H1 (cell line): ENCODE measurements at places on chromosomes 7 and 10. TPM values are rescaled to one million over a fixed set of nuclear protein-coding genes. Genes with fewer than 3 reads are reported as not detected.

TRPV5 gene
- total RNA-seq, result not detected in 2 replicates

GRCh38 chr10:32954545-32955298, 3.3 kb downstream of the ITGB1 start:
- H3K4me3 ChIP-seq, result no peak overlapping the region
- no peaks in the 10 kb centered on the region for H3K27me3 ChIP-seq
- H3K4me1 ChIP-seq, result peaks cover 6% of the 10 kb centered on the region
- no peaks in the 10 kb centered on the region for H3K36me3 ChIP-seq

ZSWIM8 gene
- total RNA-seq, result 44.7 and 49.8 TPM in 2 replicates

DNA sequence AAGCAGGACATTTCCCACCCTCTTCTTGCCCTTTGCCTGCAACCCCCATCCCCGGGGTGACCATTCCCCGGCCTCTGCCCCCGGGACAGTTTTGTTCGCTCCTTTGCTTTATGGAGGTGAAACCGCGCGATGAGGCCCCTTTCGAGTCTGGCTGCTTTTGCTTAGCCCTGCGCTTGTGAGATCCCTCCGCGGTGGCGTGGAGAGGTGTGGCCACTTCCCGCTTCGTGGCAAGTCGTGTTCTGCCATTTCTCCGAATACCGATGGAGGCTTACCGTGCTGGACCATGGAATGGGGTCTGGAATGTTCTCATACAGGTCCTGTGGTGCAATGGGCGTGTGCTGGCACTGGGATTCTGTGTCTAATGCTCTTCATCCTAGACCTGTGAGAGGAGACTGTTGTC, 106.7 kb downstream of the LHPP start:
- peaks cover 9% of the 10 kb centered on the region for H3K4me1 ChIP-seq
- no peak overlapping the region for H3K27ac ChIP-seq
- no peak for DNase-seq
- H3K36me3 ChIP-seq, result no peaks in the 10 kb centered on the region
- H3K4me3 ChIP-seq, result no peak overlapping the region
- H3K27me3 ChIP-seq, result no peaks in the 10 kb centered on the region

DNA sequence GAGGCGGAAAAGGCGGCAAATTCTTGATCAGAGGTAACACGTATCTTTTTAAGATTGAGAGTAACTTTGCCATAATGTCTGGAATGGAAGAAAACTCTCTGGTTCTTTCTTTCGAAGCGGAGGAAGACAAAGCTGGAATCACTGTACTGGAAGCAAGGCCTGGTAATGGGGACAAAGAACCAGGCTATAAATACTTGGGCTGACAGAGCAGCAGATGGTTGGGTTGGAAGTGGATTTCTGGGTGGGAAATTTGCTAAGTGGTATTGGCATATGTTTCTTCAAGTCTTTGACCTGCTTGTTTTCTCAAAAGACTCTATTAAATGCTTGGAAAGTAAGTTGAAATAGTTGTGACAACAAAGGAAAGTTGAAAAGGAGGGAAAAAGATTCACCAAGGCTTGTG, 87.3 kb upstream of the SFMBT2 start:
- H3K4me1 ChIP-seq, result peaks cover 8% of the 10 kb centered on the region
- DNase-seq, result no peak
- no peaks in the 10 kb centered on the region for H3K36me3 ChIP-seq
- H3K4me3 ChIP-seq, result no peak overlapping the region
- no peaks in the 10 kb centered on the region for H3K27me3 ChIP-seq

HYAL4 gene
- total RNA-seq, result not detected in 2 replicates

- H3K36me3 ChIP-seq, result no peaks in the 10 kb centered on the region
- H3K4me3 ChIP-seq, result no peak overlapping the region
- no peak overlapping the region for H3K27ac ChIP-seq
Observed at GRCh38 chr7:70477036-70478010, 654.6 kb upstream of the GALNT17 start.

KIAA1217 gene
- total RNA-seq, result 13.6 and 15.6 TPM in 2 replicates

GRCh38 chr7:140404565-140405065, 757 bp downstream of the RAB19 start:
- H3K4me3 ChIP-seq, result no peak overlapping the region; the same call in 1 of the 2 replicates
- H3K36me3 ChIP-seq, result no peaks in the 10 kb centered on the region
- no peak overlapping the region for H3K27ac ChIP-seq
- no peaks in the 10 kb centered on the region for H3K27me3 ChIP-seq
- H3K4me1 ChIP-seq, result peaks cover 5% of the 10 kb centered on the region
- no peak for DNase-seq
